ENCODE measurements at places on chromosomes 12 and 14.

- no peak for DNase-seq
These were observed 45.6 kb downstream of the RNFT2 start for GRCh38 chr12:116783525-116784237.

DNA sequence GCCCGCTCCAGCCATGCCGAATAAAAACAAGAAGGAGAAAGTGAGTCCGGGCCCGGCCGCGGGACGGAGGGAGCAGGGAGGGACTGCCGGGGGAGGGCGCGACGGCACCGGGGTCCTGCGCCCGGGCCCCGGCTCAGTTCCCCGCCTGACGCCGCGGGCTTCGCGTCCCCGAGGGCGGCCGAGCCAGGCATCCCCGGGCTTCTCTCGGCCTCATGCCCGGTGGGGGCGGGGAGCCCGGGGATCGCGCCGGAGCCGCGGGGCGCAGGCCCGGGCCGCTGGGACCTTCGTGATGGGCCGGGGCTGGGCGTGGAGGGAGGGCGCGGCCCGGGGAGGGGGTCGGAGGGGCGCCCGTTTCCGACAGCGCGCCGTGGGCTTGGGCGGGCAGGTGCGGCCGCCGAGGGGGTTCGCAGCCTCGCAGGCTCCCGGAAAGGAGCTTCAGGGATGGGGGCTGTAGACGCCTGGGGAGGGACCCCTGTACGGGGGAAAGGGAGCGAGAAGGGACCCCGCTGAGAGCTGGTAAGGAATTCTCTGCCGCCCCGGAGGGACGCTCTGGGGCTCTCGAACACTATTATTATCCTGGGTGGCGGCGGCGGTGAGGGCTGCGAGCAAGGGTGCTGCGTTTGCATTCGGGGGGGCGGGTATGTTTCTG, 496 bp downstream of the PPP2R5C start:
- no peak for DNase-seq

- DNase-seq, result no peak
These were observed 11.8 kb upstream of the KSR2 start for GRCh38 chr12:117980616-117981015.

GRCh38 chr14:103492156-103492925, 30.3 kb downstream of the CKB start:
- DNase-seq, result no peak

DNA sequence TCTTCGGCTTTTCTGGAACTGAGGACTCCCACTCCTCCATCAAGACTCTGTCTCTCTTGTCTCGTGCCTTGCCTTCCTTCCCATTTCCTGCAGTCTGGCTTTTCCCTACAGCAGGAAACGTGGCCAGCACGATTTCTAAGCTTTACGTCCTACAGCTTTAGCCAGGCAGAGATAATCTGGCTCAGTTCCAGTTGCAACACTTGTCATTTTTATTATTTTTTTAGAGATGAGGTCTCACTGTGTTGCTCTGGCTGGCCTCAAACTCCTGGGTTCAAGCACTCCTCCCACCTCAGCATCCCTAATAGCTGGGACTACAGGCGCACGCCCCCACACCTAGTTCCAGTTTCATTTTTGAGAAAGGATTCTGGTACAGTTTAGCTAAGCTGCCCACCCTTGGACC, 19.9 kb downstream of the CALM1 start:
- DNase-seq, result no peak

All from stimulated activated CD8-positive, alpha-beta memory T cell treated with anti-CD3 and anti-CD28 coated beads, Interleukin-7, amount 100 ng/mL, for 4 hours (primary cell).